ENCODE measurements at places on chromosomes 11 and 22.

- no peak for DNase-seq
Observed at GRCh38 chr11:10686311-10686710, 7.2 kb downstream of the IRAG1 start.

- no peak for DNase-seq
Observed at GRCh38 chr11:113242767-113243397, 71.5 kb upstream of the TTC12 start.

- peak; percentile 78 for DNase-seq
Observed at GRCh38 chr11:94011478-94011877, 9.7 kb upstream of the HEPHL1 start.

DNA sequence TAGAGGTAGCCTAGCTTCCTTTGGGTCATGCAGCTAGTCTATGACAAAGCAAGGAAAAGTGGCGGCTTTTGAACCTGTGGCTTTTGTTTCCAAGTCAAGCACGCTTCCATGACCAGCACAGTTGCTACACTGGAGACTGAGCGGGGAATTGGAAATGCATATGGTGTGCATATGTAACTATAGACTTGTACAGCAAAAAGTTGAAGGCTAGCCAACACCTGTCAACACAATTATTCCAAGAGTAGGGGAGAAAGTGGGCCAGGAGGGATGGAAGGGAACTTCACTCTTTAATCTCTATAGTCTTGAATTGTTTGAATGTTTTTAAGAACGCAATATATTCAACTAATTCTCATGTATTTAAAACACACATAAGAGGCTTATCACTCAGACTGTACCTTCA lies 218.5 kb upstream of the CADM1 start:
- DNase-seq: no peak

DNA sequence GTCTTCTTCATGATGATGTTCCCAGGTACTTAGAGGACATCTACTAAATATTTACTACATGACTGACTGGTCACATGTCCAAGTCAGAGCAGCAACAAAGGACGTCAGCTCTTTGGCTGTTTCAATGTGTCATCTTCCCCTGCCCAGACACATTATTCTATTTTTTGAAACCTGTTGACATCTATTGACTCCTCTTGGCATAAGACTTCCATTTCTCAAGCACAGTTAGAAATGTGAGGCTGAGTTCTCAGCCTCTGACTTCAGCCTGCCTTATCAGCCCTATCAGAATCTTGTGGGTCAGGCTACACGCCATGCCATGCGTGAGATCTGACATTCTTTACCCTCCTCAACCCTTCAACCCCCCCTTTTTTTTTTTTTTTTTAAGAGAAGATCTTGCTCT lies 63.8 kb downstream of the SC5D start:
- peak; percentile 64 for DNase-seq

- DNase-seq: no peak
Observed at GRCh38 chr22:45308391-45308956, 1.3 kb upstream of the FAM118A start.

DNA sequence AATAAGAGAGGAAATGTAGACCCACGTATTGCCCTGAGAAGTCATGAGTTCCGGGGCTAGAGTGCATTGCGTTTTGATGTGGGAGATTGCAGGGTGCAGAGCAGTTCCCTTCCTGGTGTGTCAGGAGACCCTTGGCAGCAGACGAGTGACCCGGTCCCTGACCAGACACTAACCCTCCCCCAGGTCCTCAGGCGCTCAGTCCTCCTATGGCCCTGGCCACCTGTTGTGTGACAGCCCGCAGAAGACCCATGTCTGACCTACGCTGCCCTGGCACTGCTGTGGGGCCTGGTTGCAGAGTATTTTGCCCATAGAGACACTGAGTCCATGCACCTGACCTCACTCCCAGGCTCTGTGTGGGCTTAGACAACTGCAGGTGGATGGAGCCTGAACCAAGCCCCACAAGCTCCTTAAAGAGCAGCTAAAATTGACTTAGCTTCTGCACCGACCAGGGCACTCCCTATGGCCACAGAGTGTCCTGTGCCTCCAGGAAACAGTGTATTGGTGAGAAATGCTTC lies 833.8 kb downstream of the TBC1D22A start:
- no peak for DNase-seq

- DNase-seq: no peak
Observed at GRCh38 chr11:21622566-21622965, 570.3 kb upstream of the ANO5 start.

DNA sequence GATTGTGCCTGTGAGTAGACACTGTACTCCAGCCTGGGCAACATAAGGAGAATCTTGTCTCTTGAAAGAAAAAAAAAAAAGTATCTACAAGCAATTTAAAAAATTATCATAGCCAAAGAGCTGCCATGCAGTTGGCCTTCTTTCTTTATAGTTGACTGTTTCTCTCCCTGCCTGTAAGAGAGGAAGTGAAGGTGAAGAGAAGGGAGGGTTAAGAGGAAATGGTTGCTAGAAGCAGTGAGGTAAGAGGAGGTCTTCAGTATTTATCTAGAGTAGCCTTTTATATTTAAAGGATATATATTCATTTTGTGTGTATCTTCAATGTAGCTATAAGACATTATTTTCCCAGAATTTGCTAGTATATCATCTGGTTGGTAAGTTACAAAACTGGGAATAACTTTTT lies 217.9 kb downstream of the TMEM135 start:
- no peak for DNase-seq

DNA sequence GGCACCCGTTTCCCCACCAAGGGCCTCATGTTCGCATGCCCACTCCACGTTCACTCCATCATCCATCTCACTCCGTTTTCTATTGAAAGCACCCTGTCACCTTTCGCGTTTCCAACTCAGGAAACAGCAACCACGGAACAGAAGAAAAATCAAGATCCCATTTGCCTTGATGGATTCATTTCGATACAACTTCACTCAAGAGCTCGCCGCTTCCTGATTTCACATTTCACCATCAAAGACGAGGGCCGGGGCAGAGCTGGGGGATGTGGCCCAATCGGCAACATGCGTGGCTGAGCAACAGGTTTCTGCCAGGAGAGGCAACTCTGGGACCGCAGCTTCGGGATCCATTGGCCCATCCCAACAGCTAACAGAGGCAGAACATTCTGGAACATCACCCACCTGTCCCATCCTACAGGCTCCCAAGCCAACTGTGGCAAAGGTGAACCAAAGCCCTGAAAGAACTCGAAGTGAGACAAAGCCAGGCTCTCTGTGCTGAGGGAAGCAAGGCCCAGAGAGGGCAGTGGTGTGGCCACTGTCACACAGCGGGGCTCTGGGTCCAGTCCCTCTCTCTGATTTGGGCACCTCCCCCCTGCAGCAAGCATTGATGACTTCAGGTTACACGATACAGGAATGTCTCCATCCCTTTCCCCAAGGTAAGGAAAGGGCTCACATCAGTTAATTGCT lies 36.2 kb upstream of the CD5 start:
- no peak for DNase-seq

DNA sequence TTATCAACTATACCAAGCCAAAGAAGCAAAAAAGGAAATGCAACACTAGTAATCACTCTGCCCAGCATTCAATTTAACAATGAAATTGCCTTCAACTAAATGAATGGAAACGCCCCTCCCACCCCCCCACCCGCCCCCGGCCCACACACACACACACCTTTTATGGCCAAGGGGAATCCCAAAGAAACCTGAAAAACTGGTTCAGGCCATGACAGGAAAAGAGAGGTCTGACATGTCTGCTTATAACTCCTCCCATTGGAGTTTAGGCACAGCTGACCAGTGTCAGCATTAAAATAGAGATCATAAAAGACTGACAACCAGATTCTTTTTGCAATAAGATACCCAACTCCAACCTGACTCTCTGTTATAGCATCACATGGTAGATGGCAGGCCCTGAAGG lies 42.6 kb downstream of the ACER3 start:
- peak; percentile 82 for DNase-seq

DNA sequence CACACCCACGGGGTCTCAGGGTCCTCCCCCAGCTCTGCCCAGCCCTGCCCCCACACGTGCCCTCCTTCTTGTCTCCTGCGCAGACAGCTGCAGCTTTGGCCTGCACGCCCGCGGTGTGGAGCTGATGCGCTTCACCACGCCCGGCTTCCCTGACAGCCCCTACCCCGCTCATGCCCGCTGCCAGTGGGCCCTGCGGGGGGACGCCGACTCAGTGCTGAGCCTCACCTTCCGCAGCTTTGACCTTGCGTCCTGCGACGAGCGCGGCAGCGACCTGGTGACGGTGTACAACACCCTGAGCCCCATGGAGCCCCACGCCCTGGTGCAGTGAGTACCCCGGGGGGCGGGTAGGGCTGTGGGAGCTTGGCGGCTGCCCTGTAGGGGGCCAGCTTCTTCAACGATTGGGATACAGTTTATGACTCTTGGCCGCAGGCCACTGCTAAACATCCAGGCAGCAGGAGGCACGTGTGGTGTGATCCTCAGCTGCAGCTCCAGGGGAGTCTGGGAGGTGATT lies 30.8 kb downstream of the ST14 start:
- no peak for DNase-seq

- DNase-seq: peak; percentile 31
Observed at GRCh38 chr22:29689880-29690213, 30.0 kb upstream of the CABP7 start.

GRCh38 chr22:21587803-21588611 lies 20.5 kb downstream of the UBE2L3 start:
- DNase-seq: no peak

- no peak for DNase-seq
Observed at GRCh38 chr11:71338801-71339395, 86.5 kb upstream of the SHANK2 start.

DNA sequence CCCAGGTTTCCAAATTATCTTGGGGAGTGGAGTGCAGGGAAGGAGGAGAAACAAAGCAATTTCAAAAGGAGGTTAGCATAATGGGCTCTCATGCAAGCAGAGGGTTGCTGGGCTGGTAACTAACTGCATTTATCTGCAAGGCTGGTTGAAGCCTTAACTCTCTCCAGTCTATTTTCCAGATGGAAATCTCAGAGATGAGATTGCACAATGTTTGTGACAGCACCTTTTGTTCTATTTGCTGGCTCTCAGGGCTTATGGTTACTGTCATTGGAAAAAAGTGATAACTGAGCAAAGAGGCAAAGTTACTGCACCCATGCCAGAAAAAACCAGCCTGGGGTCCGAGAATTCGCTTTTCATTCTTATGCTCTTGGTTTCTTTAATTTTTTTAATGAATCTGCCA lies 33.2 kb downstream of the ABCC8 start:
- no peak for DNase-seq

DNA sequence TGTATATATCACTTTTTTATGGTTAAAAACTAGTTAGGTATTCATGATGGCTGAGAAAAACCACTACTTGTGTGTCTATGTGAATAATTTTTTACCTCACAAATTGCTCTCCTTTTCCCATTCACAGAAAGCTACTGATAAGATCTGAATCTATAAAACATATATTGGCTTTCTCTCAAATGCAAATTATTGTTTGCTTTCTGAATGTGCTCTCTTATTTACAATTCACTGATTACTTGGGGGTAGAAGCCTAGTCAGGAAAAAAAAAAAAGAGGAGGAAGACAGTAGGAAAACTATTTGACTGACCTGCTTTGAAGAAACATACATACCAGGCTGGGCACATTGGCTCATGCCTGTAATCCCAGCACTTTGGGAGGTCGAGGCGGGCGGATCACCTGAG lies 20.5 kb downstream of the PGM2L1 start:
- no peak for DNase-seq

- peak; percentile 54 for DNase-seq
Observed at GRCh38 chr11:123062892-123063825, 1.2 kb upstream of the HSPA8 start.

DNA sequence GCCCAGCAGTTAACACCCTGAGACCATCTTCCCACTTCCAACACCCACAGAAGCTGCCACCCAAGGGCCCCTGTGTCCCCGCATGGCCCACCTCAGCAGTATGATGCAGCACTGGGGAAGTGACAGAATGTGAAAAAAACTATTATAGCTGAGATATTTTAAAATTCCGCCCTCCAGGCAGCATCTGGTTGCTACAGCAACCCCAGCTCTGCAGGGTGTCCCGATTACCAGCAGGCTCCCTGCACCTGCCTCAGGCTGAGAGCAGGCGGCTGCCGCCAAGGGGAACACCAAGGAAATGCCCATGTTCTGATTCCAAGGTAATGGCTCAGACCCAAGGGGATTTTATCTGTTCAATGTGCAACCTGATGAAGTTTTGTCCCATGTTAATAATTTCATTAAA lies 10.5 kb upstream of the TMEM121B start:
- no peak for DNase-seq

DNA sequence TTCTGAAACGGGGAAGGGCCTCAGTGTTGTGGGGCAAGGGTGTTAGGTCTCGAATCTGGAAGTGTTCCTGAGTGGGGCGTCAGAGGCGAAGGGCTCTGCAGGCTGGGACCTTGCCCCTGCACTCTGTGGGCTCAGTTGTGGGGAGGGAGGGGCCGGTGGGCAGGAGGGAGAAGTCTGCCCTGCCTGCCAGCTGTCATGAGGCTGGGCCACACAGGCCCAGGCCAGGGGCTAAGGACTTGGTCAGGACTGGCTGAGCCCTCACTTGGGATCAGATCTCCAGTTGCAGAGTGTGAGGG lies at the start of gene CRACR2B:
CRACR2B (plus strand) TSS at position 23 of the 296 bp plus-strand sequence. CDS start 689 bp downstream, outside the sequence.
- no peak for DNase-seq

DNA sequence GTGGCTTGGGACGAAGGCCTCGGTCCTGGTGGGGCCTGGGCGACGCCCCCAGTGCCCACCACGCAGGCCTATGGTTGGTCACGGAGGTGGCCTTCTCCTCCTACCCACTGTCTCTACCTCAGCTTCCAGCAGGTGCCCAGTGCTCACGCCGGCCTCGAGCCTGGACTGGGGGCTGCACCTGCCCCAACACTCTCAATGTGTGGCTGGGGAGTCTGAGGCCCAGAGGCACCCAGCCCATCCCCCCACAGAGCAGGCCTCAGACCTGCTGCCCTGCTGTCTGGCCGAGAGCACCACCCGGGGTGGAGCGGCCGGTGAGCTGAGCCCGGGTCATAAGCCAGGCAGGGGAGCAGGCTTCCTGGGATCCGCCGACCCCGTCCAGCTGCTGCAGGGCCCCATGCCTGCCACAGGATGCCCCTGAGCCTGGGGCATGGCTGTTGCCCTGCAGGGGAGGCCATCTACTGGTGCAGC lies 28.6 kb upstream of the MUC5AC start:
- DNase-seq: no peak

DNA sequence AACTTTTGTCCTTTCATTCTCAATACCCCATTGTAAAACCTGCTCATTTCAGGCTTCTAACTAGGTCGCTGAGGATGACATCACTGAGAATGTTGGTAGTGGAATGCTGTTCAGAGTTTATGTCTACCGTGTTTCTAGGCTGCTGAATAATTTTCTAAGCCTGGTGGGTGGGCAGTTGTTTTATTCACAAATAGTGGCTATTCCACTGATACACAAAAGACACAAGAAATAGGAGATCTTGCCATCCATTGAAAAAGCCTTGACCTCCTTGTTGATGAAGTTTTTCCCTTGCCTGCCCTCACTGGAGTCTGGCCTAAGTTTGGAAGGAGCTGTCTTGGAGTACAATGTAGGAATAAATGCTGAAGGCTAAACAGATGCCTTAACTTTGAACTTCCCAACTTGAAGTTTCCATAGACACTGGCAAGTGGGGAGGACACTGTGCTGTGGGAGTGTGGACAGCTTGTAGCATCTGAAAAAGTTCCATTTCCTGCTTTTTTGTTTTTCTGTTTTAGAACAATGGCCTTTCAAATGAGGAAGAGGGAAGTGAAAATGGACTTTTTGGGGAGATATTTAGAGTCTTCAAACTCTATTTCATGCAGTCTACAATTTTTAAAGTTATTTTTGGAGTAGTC lies 59.2 kb downstream of the TRIM44 start:
- DNase-seq: no peak

All from bronchial epithelial cell (primary cell).